ENCODE measurements at places on chromosomes 3 and 15.

- no peak for DNase-seq
Measured at GRCh38 chr15:52221730-52222129, 30.5 kb upstream of the GNB5 start.

DNA sequence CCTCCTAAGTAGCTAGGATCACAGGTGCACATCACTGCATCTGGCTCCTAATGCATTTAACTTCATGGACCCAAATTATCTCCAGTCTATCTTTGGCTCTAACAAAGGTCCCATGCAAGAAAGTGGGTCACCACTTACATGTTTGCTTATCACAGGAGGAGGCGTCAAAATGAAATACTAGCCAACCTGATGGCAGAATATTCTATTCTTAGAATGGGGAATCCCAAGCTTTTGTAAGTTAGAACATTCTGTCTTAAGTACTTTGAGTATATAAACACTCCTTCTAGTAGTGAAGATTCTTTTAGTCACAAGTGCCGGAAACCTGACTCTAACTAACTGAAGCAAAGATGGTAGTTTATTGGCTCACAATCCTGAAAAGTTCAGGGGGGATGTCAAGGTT lies 72.0 kb upstream of the ADAMTS9 start:
- peak; percentile 93 for DNase-seq

DNA sequence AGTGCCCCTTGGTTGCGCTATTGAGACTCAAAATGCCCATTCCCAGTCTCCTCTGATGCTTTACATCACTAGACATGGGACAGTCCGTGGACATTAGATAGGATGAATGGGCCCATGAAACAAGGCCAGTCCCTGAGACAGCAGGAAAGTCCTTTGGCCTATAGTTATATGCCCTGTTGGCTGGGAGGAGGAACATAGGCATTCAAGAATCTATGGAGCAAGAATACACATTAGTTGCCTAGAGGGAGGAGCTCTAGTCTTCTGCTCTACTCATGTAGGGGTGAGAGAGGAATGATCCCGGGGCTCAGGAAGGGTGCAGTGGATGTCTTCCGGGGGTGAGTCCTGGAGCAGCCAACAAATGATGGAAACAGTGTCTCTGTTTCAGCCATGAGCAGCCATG lies 58.0 kb upstream of the LRTM1 start:
- no peak for DNase-seq

- no peak for DNase-seq
Measured at GRCh38 chr3:97937205-97937604, 35.0 kb downstream of the RIOX2 start.

- DNase-seq: no peak
Measured at GRCh38 chr15:36626141-36626800, 46.8 kb downstream of the CDIN1 start.

DNA sequence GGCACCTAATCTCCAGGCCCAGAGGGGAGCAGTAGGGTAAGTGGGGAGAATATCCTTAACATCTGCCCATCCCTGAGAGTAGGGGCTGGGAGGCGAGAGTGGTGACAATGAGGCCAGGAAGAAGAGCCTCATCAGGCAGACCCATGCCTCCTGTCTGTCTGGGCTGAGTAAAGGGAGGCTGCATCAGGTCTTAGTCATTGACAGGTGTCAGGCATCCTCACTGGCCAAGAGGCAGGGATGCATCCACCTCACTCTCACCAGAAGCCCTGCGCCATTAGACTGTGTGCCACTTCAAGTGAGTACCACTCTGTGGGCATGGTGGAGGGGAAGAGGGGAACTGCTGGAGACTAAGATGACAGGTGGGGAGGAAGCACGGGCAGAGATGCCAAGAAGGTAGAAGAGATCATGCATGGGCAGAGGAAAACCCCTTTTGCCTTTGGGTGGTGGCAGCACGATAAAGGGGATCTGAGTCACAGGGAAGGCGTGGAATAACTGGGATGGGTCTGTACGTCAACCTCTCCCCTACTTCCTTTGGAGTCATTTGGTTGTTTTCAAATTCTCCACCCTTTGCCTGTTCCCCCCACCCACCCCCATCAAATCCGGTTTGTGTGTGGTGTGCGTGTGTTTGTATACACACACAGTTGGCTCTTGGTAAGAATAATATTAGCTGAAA lies 14.1 kb downstream of the ANAPC13 start:
- DNase-seq: peak; percentile 33

DNA sequence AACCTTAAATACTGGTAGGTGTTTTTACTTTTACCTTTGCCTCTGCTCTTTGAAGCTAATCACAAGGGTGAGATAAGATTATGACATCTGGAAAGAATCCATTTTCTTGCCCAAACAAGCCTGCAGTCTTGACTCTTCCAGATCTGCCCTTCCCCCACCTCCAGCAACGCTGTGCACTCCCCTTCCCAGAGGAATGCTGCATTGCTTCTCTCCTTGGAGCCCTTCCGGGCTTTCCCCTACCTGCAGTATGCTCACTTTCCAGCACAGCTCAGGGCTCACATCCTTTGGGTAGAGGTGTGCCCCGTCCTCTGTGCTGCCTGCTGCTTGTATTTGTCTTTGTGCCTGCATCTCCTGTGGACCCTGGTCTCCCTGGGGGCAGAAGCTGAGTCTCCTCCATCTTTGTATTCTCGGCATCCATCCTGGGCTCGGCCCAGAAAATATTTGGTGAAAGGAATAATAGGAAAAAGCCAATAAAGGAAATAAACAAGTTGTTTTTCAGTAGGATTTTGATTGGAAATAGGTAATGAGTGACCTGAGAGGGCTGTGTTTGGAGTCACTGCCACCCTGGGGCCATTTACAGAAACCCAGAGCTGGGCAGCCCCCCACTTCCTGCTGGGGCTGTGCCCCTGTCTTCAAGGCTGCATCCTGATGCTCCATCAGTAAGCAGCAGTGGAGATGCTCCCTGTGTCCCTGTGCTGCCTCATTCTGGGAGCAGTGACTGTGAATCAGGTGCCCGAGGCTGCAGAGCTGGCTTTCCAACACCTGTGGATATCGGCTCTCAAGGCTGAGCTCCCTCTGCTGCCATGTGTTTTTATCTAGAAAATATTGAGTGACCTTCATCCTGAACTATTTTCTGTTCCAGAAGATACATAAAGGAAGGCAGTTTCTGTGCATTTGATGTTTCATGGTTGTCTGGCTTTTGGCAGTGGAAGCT lies 117.5 kb downstream of the EEFSEC start:
- DNase-seq: no peak

DNA sequence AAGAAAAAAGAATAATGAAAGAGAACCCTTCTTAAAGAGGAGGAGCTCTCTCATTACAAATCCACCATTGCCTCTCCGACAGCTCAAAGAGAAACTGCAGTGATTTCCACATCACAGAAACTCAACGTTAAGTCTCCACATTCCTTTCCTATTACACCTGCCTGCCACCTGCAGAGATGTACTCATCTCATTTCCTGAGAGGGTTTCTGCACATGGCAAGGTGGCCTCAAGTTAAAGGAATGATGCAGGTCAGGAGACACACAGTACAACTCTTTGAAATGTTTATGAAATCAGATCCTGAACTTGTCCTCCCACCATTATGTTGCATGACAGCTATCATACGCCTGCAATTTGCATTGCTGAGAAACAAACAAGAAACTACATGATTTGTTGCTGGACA lies 458.4 kb upstream of the ADAMTS9 start:
- peak; percentile 92 for DNase-seq

GRCh38 chr3:57557085-57557537 lies 1.0 kb downstream of the PDE12 start:
- DNase-seq: peak; percentile 58

GRCh38 chr3:88618021-88618645 lies 468.4 kb downstream of the C3orf38 start:
- no peak for DNase-seq

GRCh38 chr3:3919316-3919715 lies 120.1 kb downstream of the LRRN1 start:
- DNase-seq: no peak

DNA sequence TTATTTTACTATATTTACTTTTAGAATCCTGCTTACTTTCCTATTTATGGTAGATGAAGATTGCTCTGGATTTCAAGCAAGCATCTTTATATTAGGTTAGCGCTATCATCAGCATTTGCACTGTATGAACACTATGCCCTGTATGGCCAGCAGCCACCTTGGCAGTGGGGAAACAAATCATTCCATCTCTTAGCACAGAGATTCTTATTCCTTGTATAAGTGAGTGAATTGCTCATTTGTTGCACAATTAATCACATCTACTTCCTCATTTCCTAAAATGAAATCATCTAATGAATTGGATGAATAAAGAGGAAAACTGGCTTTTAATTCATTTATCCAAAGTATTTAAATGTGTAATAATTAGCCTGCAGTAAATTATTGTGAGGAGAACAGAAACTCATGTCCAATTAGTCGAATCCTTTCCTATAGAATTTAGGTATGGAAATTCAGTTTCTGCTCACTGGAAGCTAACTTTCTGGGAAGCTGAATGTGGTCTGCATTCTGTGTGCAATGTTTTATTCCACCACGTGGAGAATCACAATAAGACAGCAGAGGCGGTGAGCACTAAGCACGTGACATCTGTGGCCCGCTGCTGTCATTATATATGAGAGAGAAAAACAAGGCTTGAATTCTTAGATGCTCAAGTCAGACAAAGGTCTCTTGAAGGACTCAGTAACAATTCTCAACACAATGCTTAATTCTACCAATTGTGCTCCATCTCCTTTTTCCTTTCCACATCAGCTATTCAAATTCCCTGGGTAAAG lies 93.4 kb downstream of the PEX5L start:
- DNase-seq: no peak

DNA sequence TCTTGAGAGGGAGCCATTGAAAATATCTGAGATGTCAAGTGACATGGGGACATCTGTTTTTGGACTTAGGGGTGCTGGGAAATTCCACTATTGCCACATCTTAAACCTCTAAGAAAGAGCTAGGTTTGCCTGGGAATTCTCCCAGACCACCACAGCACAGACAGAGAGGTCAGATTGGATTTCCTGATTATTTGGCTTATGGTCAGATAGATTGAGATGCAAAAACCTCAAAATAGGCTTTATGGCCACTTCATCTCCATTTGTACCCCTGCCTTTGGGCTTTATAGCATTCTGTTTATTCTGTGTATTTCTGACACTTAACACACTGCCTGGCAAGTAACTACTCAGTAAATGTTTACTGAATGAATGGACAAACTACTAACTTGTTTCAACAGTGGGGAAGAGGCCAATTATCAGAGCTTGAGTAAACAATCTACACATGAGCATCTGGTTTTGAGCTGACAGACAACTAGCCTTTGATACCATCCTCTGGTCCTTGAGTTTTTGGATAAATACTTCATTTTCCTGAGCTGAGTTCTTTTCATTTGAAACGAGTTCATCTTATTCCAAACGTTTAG lies 81.8 kb downstream of the TP63 start:
- no peak for DNase-seq

- DNase-seq: peak; percentile 57
Measured at GRCh38 chr3:172877011-172877410, 126.5 kb downstream of the ECT2 start.

DNA sequence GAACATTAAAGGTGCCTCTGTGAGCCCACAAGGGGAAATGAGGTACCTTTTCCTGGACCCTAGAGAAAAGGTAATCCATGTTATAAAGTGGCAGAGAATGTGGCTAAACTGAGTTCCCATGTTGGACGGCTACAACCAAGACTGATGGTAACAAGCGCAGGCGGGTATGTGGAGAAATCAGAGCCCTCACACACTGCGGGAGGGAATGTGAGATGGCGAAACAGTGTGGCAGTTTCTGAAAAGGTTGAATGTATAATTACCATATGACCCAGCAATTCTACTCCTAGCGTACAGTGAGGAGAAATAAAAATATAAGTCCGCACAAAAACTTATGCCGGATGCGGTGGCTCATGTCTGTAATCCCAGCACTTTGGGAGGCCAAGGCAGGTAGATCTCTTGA lies 24.1 kb upstream of the SHISA5 start:
- DNase-seq: no peak

- DNase-seq: no peak
Measured at GRCh38 chr3:62942227-62942626, 67.0 kb upstream of the CADPS start.

DNA sequence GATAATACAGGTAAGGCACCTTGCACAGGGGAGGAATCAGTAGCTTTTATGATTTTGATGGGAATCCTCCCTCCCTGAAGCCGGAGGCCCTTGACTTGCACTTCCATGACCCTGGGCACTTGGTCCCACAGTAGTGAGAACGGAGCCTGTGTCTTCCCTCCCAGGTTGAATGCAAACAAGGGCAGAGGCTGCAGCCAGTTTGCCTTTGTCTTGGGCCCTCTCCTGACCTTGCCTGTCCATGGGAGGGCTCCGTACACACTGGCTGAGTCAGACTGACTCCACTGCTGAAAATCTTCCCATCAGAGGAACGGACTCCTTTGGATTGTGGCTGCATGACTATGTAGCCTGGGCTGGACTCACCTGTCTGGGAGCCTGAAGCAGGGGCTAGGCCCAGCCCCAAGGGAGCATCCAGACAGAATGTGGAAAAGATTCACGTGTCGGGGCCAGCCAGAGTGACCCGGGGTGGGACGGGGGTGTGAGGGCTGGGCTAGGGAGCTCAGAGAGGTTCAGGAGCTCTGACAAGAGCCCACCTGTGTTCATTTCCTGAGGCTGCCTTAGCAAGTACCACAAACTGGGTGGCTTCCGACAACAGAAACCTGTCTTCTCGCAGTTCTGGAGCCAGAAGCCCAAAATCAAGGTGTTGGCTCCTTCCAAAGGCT lies 9.5 kb downstream of the TBC1D21 start:
- no peak for DNase-seq

GRCh38 chr3:126766653-126767052 lies 62.6 kb downstream of the CHCHD6 start:
- no peak for DNase-seq

DNA sequence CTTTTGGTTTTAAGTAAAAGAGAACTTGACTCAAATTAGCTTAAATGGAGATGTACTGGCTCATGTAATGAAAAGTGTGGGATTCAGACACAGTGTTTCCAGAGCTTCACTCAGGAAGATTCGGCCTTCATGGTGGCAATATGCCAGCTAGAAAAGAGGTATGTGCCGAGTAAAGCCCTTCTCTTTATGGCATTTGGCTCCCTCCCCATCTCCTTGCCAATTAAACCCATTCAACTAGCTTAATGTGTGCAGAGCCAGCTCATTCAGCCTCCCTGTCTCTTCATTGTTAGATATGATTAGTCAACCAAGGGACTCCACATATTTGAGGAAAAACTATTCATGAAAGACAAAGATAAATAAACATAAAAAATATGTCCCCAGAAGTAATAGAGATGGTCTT lies 15.0 kb upstream of the TRANK1 start:
- no peak for DNase-seq

GRCh38 chr15:67902579-67903009 lies 62.7 kb upstream of the RNU6-1 start:
- DNase-seq: no peak
